Ascending aorta (tissue), 2 donors: ENCODE measurements at places on chromosomes 13 and 19. TPM values are rescaled to one million over a fixed set of nuclear protein-coding genes. Genes with fewer than 3 reads are reported as not detected.

- peak overlapping the region; percentile 81 for H3K27ac ChIP-seq
- peak; percentile 39 for DNase-seq
- peaks cover 11% of the 10 kb centered on the region for H3K4me1 ChIP-seq
- H3K27me3 ChIP-seq, result no peaks in the 10 kb centered on the region
Measured at GRCh38 chr19:7681340-7682174, 924 bp downstream of the TRAPPC5 start.

- no peaks in the 10 kb centered on the region for H3K36me3 ChIP-seq
- DNase-seq, result no peak
- no peaks in the 10 kb centered on the region for H3K27me3 ChIP-seq
- H3K4me1 ChIP-seq, result peaks cover 28% of the 10 kb centered on the region
- H3K4me3 ChIP-seq, result no peak overlapping the region
Measured at GRCh38 chr13:49370371-49370770, 73.5 kb downstream of the CAB39L start.

FKRP gene
- total RNA-seq, result 11.8 TPM

PRRG2 gene
- not detected for total RNA-seq
